Gastrocnemius medialis (tissue), 4 donors: ENCODE measurements at places on chromosomes 16 and 17.

- no peaks in the 10 kb centered on the region for H3K4me1 ChIP-seq
- no peaks in the 10 kb centered on the region for H3K27me3 ChIP-seq
- H3K4me3 ChIP-seq = no peak overlapping the region
Observed at GRCh38 chr17:258045-258734, 76.7 kb upstream of the DOC2B start.

GRCh38 chr16:15829460-15829859 is 27.4 kb downstream of the MYH11 start:
- H3K4me1 ChIP-seq = no peaks in the 10 kb centered on the region
- no peaks in the 10 kb centered on the region for H3K36me3 ChIP-seq
- H3K4me3 ChIP-seq = no peak overlapping the region
- peak; percentile 40 for DNase-seq
- H3K27ac ChIP-seq = peak overlapping the region; percentile 49

- H3K4me3 ChIP-seq = no peak overlapping the region
- H3K27me3 ChIP-seq = peaks cover 7% of the 10 kb centered on the region
- H3K4me1 ChIP-seq = peaks cover 7% of the 10 kb centered on the region
- DNase-seq = no peak
Observed at GRCh38 chr17:58336456-58337209, 8.0 kb upstream of the TSPOAP1 start.

DNA sequence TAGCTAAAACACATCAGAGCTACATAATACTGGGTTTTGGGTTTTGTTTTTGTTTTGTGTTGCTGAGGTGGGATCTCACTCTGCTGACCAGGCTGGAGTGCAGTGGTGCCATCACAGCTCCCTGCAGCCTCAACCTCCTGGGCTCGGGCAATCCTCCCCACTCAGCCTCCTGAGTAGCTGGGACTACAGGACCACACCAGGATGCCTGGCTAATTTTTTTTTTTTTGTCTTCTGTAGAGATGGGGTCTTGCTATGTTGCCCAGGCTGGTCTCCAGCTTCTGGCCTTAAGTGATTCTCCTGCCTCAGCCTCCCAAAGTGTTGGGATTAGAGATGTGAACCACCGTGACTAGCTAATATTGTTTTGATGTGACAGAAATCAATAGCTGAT is 6.2 kb downstream of the MEAK7 start:
- H3K36me3 ChIP-seq = peaks cover 45% of the 10 kb centered on the region
- H3K27me3 ChIP-seq = no peaks in the 10 kb centered on the region
- H3K4me3 ChIP-seq = no peak overlapping the region
- no peak for DNase-seq
- H3K27ac ChIP-seq = no peak overlapping the region

GRCh38 chr16:67087803-67088202 is 21.9 kb upstream of the PHAF1 start:
- no peak overlapping the region for H3K4me3 ChIP-seq
- no peaks in the 10 kb centered on the region for H3K36me3 ChIP-seq
- no peaks in the 10 kb centered on the region for H3K27me3 ChIP-seq
- DNase-seq = no peak
- H3K27ac ChIP-seq = no peak overlapping the region

DNA sequence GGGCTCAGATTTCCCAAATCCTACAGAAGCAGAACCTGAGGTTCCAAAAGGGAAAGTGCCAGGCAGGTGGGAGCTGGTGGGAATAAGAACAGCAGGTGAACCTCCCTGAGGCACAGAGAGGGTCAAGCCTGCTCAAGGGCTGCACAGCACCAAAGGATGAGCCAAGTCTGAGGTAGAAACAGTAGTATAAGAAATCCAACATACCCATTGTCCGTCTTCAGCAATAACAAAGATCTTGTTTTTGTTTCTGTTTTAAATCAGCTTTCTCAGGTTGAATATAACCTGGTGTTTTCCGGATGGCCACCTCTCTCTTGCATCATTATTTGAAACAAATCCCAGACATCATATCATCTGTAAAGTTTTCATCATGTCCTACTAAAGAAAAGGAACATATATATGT is 10.6 kb upstream of the CES3 start:
- H3K27ac ChIP-seq = peak overlapping the region; percentile 97
- DNase-seq = no peak
- peaks cover 41% of the 10 kb centered on the region for H3K4me1 ChIP-seq
- H3K4me3 ChIP-seq = peak overlapping the region; percentile 83
- no peaks in the 10 kb centered on the region for H3K36me3 ChIP-seq

GRCh38 chr17:72222661-72223380 is 102.0 kb downstream of the SOX9 start:
- no peaks in the 10 kb centered on the region for H3K36me3 ChIP-seq
- no peaks in the 10 kb centered on the region for H3K4me1 ChIP-seq
- H3K27ac ChIP-seq = no peak overlapping the region
- H3K27me3 ChIP-seq = peaks cover 28% of the 10 kb centered on the region
- no peak overlapping the region for H3K4me3 ChIP-seq

- no peaks in the 10 kb centered on the region for H3K36me3 ChIP-seq
- no peak overlapping the region for H3K27ac ChIP-seq
- no peaks in the 10 kb centered on the region for H3K27me3 ChIP-seq
- H3K4me3 ChIP-seq = no peak overlapping the region
Observed at GRCh38 chr17:71024172-71024571, 854.8 kb downstream of the KCNJ2 start.

DNA sequence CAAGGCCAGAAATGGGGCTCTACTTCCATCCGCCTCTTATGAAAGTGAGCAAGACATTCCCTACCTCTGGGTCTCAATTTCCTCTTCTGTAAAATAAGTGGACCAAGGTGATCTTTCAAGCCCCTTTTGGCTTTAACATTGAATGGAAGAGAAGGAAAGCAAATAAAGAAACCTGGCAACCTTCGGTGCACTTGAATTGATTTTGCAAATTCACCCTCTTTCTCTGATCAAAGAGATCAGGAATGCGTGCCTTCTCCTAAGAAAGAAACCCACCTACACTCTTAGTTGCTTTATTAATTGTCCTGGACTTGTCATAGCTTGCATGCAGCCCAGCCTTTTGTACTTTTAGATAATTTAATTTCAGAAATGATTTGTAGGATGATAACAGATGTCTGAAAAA is 3.0 kb downstream of the MSI2 start:
- no peaks in the 10 kb centered on the region for H3K36me3 ChIP-seq
- peaks cover 34% of the 10 kb centered on the region for H3K4me1 ChIP-seq
- no peak for DNase-seq
- no peak overlapping the region for H3K4me3 ChIP-seq
- no peaks in the 10 kb centered on the region for H3K27me3 ChIP-seq

DNA sequence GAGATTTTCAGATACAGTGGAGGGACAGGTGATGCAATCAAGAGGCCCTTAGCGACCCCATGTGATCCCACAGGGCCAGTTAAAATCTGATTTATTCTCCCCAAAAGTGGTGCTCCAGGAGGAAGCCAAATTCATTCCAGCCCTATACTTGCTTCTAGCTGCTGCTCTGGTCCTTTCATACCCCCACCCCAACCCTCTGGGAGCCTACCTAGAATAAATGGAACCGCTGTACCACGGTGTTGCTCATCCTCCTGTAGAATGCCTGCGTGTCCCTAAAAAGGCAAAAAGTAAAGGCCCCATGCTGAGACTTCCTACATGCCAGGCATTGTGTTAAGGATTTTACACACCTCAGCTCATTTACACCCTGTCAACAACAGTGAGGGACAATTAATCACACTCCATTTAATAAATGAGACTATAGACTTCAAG is 2.0 kb upstream of the RASL10B start:
- peaks cover 25% of the 10 kb centered on the region for H3K4me1 ChIP-seq
- H3K36me3 ChIP-seq = peaks cover 18% of the 10 kb centered on the region
- DNase-seq = no peak
- H3K27ac ChIP-seq = no peak overlapping the region
- no peak overlapping the region for H3K4me3 ChIP-seq

DNA sequence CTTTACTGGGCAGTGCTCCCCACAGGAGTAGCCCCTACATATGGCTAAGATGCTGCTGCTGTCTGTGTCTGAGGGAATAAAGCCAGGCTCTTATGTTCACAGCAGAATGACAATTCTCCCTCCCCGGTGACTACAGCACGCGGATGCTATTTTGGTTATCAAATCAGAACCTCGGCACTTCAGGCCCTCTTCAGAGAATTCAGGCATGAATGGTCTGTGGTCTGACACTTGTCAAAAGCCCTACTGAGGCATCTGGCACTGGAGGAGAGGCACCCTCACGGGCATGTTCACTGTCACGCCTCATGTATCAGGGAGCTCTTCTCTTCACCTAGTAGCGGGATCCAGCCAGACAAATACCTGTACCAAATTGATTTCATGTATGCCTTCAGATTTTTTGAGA is 30.4 kb downstream of the KIAA0513 start:
- H3K4me3 ChIP-seq = no peak overlapping the region
- no peaks in the 10 kb centered on the region for H3K36me3 ChIP-seq
- DNase-seq = no peak
